Retinal pigment epithelial cell (primary cell): ENCODE measurements at places on chromosomes 3 and 15.

GRCh38 chr15:82177291-82178010 lies 85.1 kb downstream of the EFL1 start:
- no peak for DNase-seq

DNA sequence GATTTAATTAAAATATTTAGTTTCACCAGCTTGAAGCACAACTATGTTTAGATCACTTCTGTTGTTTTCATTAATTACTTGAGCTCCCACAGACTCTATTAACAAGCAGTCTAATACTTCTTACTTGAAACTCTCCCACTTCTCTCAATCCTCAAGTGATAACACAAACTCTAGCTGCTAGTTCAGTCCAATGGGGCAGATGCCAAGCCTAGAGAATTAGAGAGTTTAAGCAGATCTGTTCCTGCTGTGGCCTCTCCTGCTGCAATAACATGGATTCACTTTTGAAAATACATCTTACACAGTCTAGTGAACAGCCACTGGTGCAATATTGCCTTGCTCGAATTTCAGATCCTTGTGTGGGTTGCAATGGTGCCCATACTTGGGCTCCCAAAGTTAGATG lies 566.4 kb upstream of the SGO1 start:
- DNase-seq = no peak

- DNase-seq = no peak
Observed at GRCh38 chr3:108200024-108200423, 22.2 kb downstream of the IFT57 start.

DNA sequence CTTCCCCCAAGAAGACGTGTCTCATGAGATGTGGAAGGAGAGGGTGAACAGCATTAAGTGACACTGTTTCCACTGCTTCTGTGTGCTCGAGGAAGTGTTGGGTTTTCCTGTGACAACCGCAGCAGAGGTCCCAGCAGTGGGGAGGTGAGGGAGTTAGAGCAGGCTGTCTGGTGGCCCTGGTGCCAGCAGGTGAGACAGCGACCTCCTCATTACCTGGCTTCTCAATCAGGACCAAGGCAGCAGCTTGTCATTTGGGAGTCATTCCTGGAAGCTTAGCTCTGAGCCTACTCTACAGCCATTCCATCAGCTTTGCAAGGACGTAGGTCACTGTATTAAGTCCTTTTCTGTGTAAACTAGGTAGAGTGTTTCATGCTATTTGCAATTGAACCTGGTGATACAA lies 63.3 kb upstream of the RGMA start:
- no peak for DNase-seq

DNA sequence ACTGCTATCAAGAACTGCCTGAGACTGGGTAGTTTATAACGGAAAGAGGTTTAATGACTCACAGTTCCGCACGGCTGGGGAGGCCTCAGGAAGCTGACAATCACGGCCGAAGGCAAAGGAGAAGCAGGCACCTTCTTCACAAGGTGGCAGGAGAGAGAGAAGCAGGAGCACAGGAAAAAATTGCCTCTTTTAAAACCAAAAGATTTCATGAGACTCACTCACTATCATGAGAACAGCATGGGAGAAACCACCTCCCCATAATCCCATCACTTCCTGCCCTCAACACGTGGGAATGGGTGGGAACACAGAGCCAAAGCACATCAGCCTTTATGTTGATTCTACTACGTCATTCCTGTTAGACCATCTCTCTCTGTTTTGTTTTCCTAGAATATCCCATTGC lies 650.9 kb upstream of the SEMA6D start:
- DNase-seq = no peak
